ENCODE measurements at places on chromosomes 16 and 17.

DNA sequence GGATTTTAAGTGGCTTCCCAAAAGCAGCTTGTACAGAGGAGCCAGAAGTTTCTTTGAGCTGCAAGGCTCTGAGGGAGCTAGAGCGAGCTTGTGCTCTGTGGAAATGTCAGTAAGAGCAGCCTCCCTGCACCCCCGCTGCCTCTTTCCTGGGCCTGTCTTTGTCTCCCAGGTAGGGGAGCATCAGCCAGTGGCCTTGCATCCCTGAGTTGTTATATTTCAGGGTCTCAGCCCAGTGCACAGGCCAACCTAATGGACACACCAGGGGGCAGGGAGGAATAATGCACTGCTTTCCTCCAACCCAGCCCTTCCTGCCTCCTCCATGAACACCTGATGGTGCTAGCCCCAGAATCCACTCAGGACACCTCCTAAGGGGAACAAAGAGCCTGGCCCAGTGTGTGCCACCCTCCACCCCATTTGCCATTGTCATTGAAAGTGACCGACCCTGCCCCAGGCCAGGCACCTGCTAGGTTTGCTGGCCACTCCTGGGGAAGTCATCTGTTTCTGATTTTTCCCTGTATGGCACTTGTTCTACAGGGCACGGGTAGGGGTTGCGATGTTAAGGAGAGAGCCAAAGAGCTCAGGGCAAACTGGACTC lies 6.3 kb downstream of the TPPP3 start:
- DNase-seq = no peak

- DNase-seq = peak; percentile 20
Measured at GRCh38 chr17:77106874-77107358, 33.9 kb upstream of the SEC14L1 start.

- DNase-seq = no peak
Measured at GRCh38 chr17:80970044-80970761, 21.4 kb upstream of the CHMP6 start.

- no peak for DNase-seq
Measured at GRCh38 chr17:81545160-81545949, 6.8 kb downstream of the FAAP100 start.

DNA sequence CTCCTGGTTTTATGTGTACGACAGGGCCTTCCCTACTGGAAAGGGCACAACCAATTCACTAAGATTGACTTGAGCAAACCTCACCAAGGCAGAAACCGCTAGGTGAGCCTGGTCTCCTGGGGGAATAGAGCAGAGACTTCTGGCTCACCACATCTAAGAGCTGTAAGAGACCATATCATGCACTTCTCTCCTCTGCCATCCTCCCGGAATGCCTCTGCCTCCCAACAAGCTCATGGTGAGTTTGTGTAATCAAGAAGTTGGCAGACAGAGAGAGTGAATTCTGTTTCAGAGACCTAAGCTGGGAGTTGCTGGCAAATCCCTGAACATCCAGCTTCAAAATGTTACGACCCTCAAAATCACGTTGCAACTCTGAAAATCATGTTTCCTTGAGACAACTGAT lies 154.8 kb downstream of the SLC39A11 start:
- DNase-seq = no peak

GRCh38 chr16:72198021-72198711 lies 26.2 kb upstream of the PMFBP1 start:
- DNase-seq = peak; percentile 68

GRCh38 chr16:56950881-56951771 lies 10.6 kb upstream of the CETP start:
- DNase-seq = no peak

DNA sequence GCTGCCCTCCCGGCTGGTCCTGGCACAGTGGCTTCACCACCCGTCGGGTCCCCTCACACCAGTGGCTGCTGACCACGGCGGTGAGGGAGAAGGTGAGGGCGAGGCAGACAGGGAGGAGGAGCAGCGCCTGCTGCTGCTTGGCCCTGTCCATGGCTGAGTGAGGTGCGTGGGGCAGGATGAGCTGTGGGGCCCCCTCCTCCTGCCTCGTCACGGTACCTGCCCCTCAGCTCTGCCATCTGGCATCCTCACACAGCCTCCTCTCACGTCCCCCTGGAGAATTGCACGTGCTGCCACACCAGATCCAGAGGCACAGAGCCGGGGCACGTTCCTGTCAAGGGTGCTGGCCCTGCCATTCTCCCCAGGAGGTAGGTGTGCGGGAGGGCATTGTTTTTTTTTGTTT lies at the start of gene GSG1L2:
Gene GSG1L2, minus strand, starts transcription at position 159 of the 400 bp plus-strand sequence. Its CDS starts 8 bp downstream, at position 151.
- DNase-seq = no peak

GRCh38 chr16:30381291-30382041 lies 895 bp downstream of the SEPTIN1 start:
- DNase-seq = no peak

DNA sequence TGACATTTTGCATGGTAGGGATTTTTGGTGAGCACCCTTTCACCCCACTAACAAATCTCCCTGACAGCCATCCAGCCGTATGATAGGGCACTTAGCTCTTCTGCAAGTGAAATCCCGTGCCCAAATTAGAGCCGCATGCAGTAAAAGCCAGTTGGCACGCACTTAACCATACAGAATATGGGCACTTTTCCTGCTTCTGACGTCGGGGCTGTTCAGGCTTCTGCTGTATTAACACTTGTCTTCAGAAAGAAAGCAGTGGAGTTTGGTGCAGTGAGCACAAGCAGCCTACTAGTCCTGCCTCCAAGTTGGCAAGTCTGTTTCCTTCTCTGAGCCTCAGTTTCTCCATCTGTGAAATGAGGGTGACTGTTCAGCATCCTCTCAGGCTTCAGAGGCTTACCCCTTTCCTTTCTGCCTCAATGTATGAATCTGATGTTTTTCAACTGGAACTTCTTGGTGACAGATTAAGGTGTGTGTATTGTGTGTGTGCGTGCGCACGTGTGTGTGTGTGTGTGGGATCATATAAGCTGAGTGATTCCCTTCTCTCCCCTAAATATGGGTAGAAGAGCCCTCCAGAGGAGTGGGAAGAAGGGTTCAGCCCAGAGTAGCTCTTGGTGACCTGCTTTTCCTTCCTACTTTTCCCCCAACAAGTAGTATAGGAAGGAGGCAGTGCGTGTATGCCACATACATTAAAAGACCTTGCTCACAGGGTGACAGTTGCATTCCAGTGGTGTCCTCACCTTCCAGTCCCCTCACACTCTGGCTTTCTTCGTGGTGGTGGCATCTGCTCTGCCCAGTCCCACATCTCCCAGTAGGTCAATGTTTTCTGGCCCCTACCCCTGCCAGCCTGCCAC lies 19.0 kb downstream of the IGF2BP1 start:
- DNase-seq = no peak

DNA sequence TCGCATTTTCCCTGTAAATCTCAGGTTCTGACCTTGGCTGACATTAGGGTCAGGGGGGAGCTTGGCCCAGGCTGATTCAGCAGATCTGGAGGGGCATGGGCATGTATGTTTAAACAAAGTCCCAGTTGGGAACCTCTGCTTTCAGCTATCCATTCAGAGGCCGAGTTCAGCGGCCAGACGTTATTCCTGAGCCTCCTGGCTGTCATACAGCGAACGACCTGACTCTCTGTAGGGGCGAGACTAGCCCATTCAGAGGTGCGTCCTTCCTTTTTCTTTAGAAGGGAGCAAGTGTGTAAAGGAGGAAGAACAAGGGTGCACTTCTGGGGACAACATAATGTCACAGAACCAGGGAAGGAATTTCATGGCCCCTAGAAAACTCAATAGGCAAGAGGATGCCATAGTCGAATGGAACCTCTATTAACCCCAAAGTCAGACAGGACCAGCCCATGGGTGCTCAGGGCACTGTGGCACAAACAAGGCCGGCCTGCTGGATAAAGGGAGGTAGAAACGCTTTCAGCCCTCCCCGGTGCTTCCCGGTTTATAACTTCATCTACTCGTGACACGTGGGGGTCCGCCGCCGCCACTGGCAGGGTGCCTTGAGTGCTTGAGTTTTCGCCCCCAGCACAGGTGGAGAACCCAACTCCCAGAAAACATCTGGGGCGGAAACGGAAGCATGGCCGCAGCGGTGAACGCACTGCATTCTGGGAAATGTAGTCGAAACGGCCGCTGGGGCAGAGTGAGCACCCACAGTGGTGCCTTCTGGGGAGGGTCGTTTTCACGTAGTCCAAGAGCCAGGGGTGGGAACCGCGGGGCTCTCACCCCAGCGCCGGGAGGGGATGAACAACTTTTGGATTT lies 33.2 kb upstream of the PLCG2 start:
- DNase-seq = no peak

GRCh38 chr17:34713687-34714086 lies 134.3 kb downstream of the TMEM132E start:
- no peak for DNase-seq

DNA sequence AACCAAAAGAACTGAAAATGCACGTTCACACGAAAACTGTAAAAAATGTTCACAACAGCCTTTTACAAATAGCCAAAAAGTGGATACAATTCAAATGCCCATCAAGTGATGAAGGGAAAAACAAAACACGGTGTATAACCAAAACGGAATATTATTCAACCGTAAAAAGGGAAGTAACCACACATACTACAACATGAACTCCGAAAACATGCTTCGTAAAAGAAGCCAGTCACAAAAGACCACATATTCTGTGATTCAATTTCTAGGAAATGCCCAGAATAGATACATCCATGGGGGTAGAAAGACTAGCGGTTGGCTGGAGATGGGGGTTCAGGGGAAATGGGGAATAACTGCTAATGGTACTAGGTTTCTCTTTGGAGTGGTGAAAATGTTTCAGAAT lies 81.5 kb upstream of the TRAP1 start:
- DNase-seq = no peak

GRCh38 chr17:73798111-73798748 lies 154.0 kb upstream of the SDK2 start:
- DNase-seq = no peak

DNA sequence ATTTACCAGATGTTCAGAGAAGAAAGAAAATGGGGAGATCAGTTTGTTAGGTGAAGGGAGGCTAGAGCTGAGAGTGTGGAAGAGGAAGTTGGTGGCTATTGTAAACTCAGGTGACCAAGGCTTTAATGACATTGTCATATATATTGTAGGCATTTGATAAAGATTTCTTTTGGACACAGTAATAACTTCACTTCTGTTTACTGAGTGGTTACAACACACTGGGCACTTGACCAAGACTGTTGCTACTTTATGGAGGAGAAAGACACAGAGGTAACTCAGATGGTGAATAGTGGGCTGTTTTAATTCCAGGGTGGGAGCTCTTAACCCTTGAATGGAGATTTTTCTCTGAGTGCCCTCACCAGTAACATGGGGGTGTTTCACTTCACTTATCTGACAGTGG lies 46.0 kb downstream of the TNRC6A start:
- no peak for DNase-seq

DNA sequence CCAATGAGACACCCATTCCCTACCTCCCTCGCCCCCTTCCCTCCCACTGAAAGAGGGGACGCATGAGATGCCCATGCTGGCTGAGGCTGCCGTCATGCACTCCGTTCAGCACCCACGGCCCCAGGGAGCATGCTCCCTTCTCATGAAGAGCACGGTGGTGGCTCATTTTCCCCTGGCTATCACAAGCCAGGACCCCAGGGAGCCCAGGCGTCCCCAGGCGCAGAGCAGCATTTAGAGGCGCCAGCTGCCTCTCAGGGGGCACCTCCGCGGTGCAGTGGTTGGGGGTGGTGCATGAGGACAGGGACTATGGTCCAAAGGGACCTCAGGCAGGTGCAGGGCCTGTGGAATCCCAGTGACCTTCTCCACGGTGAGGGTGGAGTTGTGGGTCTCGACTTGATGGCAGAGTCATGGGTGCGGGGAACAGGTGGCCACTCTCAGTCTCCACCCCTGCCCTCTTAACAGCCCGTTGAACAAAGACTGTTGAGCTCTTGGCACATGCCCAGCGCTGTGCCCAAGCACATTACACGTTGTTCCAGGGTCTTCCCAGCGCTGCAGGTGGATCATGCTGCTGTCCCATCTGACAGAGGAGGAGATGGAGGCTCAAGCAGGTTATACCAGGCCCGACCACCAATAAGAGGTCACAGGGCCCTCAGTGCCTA lies 13.6 kb downstream of the KIF19 start:
- DNase-seq = no peak

GRCh38 chr16:3876695-3877094 lies 3.8 kb downstream of the CREBBP start:
- no peak for DNase-seq

DNA sequence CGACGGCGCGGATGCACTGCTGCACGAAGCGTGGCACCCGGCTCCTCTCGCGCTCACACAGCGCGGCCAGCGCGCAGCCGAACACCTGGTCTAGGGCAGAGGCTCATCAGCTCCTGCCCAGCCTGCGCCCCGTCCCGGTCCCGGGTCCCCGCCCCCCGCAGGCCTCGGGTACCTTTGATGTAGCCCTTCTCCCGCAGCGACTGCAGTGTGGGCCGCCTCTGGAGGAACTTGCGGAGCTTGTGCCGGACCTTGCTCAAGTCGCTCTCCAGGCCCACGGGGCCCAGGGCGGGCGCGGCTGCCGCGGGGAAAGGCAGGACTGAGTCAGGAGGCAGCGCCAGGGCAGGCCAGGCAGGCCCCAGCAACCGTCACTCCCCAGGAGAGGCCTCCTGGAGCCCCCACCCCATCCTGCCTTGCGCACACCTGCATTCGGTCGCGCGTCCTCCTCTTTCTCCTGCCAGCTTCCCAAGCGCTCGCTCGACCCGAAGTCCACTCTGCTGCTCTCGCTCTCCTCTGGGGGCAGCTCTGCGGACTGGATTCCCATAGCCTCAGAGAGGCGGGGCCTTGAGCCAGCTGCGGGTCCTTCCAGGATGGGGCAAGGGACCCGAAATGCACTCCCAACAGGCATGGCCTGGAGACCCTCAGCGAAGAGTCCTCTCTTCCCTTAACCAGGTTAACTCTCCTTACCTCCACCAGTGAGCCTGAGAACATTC lies 36.0 kb downstream of the ARHGAP27 start:
- no peak for DNase-seq

- DNase-seq = no peak
Measured at GRCh38 chr17:49762151-49762941, 1.6 kb downstream of the FAM117A start.

DNA sequence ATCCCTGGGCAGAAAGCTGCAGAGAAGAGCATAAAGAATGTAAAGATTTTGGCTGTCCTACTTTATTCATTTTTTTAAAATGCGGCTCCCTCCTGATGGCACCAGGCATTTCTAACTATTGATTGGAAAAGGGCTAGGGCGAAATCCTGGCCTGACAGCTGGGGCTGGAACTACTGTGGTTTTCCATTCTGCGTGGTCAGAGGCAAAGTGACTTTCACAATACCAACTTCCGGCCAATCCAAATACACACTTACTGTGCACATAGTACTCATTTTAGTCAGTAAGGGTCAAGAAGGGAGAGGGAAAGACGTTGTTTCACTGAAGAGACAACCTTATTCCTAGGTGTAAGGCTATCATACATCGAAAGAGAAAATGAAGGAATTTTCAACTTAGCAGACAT lies 113.8 kb upstream of the PMFBP1 start:
- DNase-seq = no peak

GRCh38 chr17:40023590-40024292 lies 8.5 kb downstream of the CSF3 start:
- DNase-seq = no peak

DNA sequence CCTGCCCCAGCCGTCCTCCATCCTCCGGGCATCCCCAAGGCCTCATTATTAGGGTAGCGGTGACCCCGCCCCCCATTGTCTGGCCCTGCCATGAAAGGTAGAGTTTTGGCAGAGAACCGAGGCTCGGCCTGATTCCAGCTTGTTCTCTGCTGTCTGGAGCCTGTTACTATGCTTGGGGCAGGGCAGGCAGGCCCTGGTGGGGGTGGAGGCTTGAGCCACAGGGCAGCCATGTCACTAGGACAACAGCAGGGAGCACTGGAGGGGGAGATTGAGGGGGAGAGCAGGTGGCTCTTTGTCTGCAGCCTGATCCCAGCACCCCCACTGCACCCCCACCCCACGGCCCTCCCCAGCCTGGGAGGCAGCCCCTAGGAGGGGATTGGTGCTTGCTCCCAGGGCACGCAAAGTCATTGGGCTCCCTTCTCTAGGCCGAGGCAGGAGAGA lies 15.4 kb downstream of the RHBDL3 start:
- DNase-seq = no peak
